ENCODE measurements at places on chromosomes 3 and 15.

DNA sequence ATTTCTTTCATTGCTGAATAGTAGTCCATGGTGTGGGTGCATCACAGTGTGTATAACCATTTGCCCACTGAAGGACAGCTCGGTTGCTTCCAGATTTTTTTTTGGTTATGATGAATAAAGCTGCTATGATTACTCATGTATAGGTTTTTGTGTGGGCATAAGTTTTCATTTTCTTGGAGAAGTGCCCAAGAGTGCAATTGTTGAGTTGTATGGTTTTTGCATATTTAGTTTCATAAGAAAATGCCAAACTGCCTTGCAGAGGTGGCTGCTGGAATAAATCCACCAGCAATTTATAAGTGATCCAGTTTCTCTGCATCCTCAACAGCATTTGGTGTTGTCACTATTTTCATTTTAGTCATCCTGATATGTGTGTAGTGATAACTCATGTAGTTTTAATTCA, 8.4 kb upstream of the SPESP1 start:
- DNase-seq, result no peak

- no peak for DNase-seq
Measured at GRCh38 chr3:196547067-196547466, 21.3 kb downstream of the WDR53 start.

GRCh38 chr3:179421500-179421899, 29.8 kb downstream of the GNB4 start:
- DNase-seq, result no peak

DNA sequence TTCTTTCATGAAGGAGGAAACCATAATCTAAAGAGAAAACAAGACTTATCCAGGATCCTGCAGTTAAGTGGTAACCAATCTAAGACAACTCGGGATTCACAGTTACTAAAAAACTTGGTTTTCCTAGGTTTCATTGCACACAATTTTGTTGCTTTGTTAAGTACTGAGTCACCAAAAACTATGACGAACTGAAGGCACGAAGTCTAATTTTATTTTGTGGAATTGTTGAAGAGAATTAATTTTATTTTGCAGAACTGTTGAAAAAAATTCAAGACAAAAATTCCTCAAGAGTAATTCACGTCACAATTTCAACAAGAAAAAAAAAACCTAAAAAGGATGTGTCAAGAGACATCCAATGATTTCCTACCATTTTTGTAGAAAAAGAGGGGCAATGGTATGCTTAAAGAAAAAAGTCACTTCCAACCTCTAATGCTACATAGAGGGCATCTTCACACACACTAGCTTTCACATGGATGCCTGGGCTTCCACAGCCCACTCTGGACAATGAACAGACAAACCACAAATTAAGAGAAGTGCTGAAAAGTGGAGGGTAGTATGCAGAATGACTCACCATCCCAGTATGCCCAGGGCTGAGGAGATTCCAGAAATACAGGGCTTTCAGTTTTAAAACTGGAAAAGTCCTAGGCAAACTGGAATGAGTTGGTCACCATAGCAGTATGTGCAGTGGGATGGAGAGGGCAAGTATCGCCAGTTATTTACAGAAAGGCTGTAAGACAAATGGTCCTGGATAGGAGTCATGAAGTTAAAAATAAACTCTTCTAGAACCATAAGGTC, 29.2 kb downstream of the PLOD2 start:
- DNase-seq, result no peak

DNA sequence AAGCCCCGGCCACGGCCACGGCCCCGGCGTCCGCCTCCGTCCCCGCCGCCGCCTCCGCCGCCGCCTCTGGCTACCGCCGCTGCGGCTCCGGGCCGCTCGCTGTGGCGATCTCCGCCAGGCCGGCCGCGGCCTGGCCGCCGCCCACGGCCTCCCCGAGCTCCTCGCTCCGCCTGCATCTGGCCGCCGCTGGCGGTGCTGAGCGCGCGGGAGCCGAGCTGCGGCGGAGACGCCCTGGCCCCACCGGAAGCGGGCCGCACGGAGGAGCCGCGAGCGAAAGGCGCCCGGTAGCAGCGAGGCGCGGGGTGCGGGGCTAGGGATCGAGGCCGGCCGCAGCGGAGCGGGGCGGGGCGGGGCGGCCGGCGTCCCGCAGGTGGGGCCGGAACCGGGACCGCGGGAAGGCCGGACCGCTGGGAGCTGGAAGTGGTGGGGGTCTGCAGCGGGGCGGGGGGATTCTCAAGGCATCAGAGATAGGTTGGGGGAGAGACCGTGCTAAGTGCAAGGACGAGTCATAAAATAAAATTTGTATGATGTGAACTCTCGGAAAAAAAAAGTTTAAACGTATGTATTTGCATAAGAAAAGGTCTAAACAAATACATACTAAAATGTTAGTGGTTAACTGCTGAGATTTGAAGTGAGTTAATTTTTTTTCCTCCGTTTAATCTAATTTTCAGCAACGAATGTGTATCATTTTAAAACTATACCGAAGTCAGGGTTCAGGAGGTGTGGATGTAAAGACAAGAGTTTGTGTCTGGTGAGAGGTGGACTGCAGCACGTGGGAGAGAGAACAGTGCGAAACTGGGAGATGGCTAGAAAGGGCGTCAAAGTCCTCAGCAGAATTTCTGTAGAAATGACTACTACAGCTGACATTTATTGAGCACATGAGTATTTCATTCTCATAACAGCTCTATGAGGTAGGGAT, at the start of gene AVEN:
AVEN (minus strand) TSS at position 334 of the 919 bp plus-strand sequence; CDS start at position 176, 158 bp downstream.
- DNase-seq, result peak; percentile 45

DNA sequence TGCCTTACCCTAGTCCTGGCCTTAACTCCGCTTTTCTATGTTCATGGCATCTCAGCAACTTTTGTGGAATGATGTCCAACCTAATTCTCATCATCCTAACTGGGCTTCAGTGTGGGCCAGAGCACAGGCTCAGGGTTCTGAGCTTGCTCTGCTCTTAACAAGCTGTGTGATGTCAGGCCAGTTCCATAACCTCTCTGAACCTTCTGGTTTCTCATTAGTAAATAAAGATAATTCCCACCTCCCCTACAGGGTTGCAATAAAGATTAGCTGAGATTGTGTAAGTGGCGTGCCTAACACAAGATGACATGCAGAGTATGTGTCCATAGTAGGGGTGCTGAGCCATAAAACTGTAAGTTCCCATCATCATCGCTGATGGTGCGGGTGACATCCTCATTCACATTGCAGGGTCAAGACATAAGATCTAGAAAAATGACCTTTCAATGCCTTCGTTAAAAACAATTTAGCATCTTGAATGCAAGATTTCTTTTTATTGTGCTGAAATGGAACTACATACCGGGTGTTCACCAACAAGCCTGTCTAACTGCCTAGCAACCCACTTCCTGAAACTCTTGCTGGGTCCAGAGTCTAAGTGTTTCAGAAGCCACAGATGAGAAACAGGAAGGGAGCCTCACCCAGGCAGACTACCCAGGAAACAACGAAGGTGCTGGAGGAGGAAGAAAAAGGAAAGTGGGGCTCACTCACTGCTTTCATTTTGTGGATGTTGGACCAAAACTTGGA, 36.2 kb downstream of the CDCP1 start:
- no peak for DNase-seq

- no peak for DNase-seq
Measured at GRCh38 chr15:48433226-48433886, 102.1 kb downstream of the DUT start.

GRCh38 chr3:99485286-99485685, 153.1 kb upstream of the COL8A1 start:
- no peak for DNase-seq

DNA sequence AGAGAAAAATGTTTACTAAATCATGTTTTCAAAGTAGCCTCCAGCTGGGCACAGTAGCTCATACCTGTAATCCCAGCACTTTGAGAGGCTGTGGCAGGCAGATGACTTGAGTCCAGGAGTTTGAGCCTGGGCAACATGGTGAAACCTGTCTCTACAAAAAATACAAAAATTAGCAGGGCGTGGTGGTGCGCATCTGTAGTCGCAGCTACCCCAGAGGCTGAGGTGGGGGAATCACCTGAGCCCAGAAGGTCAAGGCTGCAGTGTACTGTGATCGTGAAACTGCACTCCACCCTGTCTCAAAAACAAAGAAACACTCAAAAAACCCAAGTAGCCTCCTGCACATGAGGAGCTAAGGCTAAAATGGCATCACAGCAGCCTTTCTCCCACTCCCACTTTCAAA, 1.6 kb upstream of the PPIB start:
- no peak for DNase-seq

DNA sequence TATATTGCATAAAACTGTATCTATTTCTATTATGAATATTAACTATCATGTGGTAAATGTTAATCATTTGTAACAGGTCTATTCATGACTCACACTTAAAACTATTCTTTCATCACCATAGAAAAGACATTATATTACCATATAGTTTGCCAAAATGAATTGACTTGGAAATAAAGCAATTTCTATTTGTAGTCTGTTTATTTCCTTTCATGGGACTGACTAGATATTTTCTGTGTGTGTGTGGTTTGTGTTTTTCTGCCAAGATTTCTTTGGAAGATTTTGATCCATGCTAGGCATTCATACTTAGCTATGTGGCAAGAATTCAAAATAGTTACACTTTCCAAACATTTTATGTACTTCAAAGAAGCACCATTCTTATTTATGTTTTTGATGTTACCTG, 522.5 kb upstream of the AGTR1 start:
- DNase-seq, result no peak

DNA sequence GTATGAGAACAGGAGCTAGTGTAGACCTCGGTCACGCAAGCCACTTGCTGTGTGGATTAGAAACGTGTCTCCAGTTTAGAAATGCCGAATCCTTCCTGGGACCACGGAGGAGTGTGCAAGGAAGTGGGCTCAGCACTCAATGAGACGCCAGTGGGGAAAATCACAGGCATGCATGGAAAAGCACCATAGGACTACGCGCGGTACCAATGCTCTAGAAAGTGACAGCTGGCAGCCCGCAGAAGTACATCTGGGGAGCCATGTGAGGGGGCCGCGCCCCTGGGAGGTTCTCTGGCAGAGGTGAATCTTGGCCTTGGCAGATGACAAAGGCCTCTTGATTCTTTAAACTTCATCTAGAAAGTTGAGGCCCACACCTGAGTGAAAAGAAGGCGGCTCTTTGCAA, 99.3 kb downstream of the LRRK1 start:
- DNase-seq, result no peak

GRCh38 chr3:128942161-128942952, 51.5 kb downstream of the CFAP92 start:
- DNase-seq, result no peak

DNA sequence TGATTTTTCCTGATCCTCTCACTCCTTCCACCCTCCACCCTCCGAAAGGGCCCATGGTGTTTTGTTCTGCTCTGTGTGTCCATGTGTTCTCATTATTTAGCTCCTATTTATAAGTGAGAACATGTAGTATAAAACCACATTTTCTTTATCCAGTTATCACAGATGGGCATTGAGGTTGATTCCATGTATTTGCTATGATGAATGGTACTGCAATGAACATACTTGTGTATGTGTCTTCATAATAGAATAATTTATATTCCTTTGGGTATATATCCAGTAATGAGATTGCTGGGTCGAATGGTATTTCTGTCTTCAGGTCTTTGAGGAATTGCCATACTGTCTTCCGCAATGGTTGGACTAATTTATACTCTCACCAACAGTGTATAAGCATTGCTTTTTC, 126.0 kb downstream of the IMPG2 start:
- DNase-seq, result no peak

DNA sequence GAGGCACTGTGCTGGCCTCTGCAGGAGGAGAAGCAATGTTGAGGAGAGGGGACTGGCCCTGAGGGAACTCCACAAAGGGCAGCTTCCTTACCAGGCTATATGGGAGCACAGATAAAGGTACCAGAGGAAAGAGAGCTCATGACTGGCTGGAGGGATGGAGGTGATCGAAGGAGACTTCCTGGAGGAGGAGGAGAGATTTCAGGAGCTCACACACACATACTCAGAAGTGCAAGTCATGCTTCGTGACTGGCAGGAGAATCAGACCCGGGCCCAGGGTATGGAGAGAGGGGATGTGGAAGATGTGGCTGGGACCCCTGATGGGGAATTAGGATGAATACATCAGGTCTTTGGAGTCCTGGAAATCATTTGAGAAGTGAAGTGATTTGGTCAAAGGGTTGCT, 85.4 kb downstream of the ABHD5 start:
- no peak for DNase-seq

DNA sequence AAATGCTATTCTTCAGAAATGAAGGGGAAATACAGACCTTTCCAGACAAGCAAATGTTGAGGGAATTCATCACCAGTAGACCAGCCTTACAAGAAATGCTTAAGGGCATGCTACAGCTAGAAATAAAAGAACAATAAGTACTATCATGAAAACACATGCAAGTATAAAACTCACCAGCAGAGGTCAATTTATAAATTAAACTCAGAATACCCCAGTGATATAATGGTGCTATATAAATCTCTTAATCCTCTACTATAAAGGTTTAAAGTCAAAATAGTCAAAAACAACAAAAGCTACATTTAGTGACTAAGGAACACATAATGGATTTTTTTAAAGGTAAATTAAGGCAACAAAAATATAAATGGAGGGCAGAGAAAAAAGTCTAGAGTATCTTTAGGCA, 142.5 kb downstream of the CPNE4 start:
- no peak for DNase-seq

DNA sequence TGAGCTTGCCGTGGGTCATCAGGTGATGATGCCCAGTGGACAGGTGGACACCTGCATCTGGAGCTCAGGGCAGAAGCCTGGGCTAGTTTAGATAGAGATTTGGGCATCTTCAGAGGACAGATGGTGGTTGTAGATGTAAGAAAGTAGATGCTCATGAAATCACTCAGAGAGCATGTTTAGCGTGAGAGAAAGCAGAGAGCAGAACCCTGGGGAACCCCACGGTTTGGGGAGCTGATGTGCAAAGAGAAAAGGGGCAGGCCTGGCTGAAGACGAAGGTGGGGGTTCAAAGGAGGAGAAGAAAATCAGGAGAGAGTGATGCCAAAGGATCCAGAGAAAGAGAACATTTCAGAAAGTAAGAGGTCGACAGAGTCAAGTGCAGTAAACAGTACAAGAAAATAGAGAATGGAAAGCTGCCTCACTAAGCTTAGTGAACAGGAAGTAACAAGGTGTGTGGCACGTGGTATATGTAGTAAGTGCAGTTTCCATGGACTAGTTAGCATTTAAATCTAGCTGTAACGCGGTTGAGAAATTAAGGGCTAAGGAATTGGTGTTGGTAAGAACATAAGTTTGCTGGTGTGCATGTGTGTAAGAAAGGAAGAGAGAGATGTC, 13.5 kb downstream of the TIGIT start:
- DNase-seq, result no peak
